ENCODE measurements at places on chromosomes 6 and 20. TPM values are rescaled to one million over a fixed set of nuclear protein-coding genes. Genes with fewer than 3 reads are reported as not detected.

The REM1 gene
- total RNA-seq: not detected

DNA sequence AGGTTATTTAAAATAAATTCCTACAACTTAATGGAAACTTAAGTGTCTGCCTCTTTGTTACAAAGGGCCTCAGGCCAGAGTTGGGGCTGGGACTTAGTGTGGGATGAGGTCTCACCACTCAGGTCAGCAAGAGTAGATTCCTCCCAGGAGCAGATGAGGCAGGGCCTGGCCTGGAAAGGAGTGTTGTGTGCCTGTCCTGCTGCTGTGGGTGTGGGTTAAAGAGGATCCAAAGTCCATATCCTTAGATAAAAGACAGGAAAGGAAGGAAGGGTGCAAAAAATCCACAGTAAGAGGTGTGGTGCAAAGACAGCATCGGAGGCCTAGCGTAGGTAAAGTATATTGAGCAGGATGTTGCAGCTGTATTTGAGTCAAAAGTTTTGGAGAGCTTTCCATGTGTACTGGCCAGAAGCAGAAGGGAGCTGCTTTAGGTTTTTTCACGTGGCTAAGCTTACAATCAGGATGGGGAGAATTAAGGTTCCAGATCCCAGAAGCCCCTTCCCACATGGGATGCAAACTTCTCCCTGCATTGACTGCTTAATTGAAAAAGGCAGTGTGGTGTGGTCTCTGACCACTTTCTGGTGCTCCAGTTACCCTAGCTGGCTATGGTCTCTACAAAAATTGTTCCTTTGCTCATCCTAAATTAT is 12.8 kb upstream of the PLCG1 start:
- no peak for DNase-seq

- DNase-seq: peak; percentile 79
Observed at GRCh38 chr6:129683601-129684322, 26.2 kb downstream of the ARHGAP18 start.

- DNase-seq: no peak
Observed at GRCh38 chr20:2820896-2821869, 5.0 kb downstream of the TMEM239 start.
